A549 treated with DMSO at 1 μM for 4 hours (cell line): ENCODE measurements at places on chromosomes 16 and 17. TPM values are rescaled to one million over a fixed set of nuclear protein-coding genes. Genes with fewer than 3 reads are reported as not detected.

CACNA1G gene
- total RNA-seq: 3.9 to 5.1 TPM (median 4.4 TPM) in 5 replicates

PPL gene
- total RNA-seq: 2.5 to 3.0 TPM (median 2.6 TPM) in 5 replicates

FOXC2 gene
- total RNA-seq: 1.7 to 2.1 TPM (median 2.0 TPM) in 5 replicates

CMTM2 gene
- not detected in 5 replicates for total RNA-seq

ADAD2 gene
- not detected in 5 replicates for total RNA-seq

GFAP gene
- 0.44 to 2.4 TPM (median 0.71 TPM) in 5 replicates for total RNA-seq

HLF gene
- total RNA-seq: 0.07 to 0.34 TPM (median 0.18 TPM) in 5 replicates
